ENCODE measurements at places on chromosomes 2 and 18.

GRCh38 chr2:17748745-17749144, 4.9 kb downstream of the SMC6 start:
- no peak for DNase-seq
- no peak overlapping the region for H3K27ac ChIP-seq
- H3K4me3 ChIP-seq, result no peak overlapping the region
- H3K36me3 ChIP-seq, result no peaks in the 10 kb centered on the region
- H3K27me3 ChIP-seq, result no peaks in the 10 kb centered on the region

- H3K27ac ChIP-seq, result no peak overlapping the region
- no peaks in the 10 kb centered on the region for H3K27me3 ChIP-seq
- no peak for DNase-seq
- H3K4me1 ChIP-seq, result no peaks in the 10 kb centered on the region
Measured at GRCh38 chr2:67876176-67876575, 186.6 kb downstream of the C1D start.

GRCh38 chr2:121486191-121486790, 44.4 kb upstream of the RNU4ATAC start:
- H3K36me3 ChIP-seq, result no peaks in the 10 kb centered on the region
- no peaks in the 10 kb centered on the region for H3K27me3 ChIP-seq
- no peak for DNase-seq

DNA sequence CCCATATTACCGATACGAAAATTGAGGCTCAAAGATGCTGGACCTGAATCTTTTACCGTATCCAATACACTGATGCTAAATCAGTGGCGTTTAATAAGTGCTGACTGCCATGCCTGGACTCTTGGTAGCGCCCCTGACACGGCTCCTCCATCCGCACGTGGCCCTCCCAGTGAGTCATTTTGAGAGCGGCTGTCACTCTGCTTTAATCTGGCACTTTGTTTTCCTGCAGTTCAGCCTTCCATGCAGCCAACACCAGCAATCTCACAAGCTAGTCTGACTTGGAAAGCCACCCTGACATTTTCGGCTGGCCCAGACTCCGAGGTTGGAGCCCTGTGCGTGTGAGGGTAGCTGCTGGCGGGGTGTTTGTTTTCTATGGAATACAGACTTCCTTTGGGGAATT, 155.1 kb upstream of the LMAN1 start:
- no peaks in the 10 kb centered on the region for H3K4me1 ChIP-seq
- no peak overlapping the region for H3K4me3 ChIP-seq
- DNase-seq, result peak; percentile 74
- no peaks in the 10 kb centered on the region for H3K36me3 ChIP-seq

DNA sequence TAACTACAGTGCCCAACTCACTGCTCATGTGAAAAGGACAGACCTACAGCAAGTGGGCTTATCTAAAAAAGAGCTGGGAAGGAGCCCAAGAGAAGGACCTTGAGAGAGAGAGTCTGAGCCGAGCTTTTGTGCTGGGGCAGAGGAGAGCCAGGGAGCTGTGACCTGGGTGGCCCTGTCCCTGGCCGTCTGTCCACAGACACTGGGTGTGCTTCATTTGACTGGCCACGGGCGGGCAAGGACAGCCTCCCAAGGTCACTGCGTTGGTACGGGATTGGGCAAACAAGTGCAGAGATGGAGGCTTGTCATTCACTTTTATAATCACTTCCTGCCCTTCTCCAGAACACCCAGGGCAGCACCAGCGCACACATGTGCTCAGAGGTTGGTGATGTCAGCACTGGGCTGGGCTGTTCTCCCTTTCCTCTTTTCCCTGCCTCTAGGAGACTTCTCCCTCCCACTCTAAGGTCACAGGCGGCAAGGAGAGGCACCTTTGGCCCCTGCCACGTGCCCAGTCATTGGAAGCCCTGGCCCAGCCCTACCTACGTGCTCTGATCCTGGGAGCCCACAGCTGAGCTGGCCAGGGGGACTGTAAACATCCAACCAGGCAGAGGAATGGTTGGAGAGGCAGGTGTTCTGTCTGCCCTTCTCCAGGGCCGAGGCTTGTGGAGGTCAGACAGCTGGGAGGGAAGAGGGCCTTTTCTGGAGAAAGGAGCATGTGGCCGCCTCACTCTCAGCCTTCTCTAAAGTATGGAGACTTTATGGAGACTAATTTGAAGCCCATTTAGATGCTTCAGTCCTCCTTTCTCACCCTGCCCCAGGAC, 6.4 kb upstream of the PSD4 start:
- H3K4me3 ChIP-seq, result no peak overlapping the region
- H3K4me1 ChIP-seq, result no peaks in the 10 kb centered on the region
- H3K27ac ChIP-seq, result no peak overlapping the region
- no peaks in the 10 kb centered on the region for H3K36me3 ChIP-seq
- DNase-seq, result no peak
- no peaks in the 10 kb centered on the region for H3K27me3 ChIP-seq

DNA sequence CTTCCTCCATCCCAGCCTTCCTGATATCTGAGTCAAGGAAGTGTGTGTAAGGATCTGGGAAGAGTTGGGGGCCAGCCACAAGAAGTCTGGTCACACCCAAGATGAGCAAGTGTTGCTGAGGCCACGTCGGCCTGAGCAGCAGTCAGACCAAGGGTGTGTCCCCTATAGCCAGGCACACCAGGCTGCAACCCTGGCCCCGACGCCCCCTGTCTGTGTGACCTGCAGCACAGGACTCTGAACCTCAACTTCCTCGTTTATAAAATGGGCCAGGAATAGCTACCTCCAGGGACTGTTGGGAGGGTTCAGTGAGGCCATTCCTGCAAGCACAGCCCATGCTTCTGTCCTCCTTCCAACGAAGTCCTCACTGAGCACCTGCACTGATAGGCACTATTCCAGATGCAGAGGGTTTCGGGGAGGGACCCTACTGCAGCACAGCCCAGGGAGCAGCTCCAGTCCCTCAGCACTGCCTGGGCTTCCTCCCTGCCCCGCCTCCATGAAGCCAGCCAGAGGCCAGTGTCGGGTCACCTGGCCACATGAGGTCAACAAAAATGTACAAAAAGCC, 13.3 kb downstream of the LIMS2 start:
- peak overlapping the region; percentile 92 for H3K27ac ChIP-seq
- no peak overlapping the region for H3K4me3 ChIP-seq
- H3K36me3 ChIP-seq, result no peaks in the 10 kb centered on the region
- H3K27me3 ChIP-seq, result no peaks in the 10 kb centered on the region

GRCh38 chr2:7405861-7406715, 488.9 kb downstream of the RNF144A start:
- no peaks in the 10 kb centered on the region for H3K27me3 ChIP-seq
- H3K36me3 ChIP-seq, result no peaks in the 10 kb centered on the region
- no peak overlapping the region for H3K4me3 ChIP-seq
- H3K27ac ChIP-seq, result no peak overlapping the region
- DNase-seq, result no peak
- H3K4me1 ChIP-seq, result no peaks in the 10 kb centered on the region

GRCh38 chr2:209619782-209620181, 151.8 kb upstream of the UNC80 start:
- no peaks in the 10 kb centered on the region for H3K4me1 ChIP-seq
- H3K36me3 ChIP-seq, result no peaks in the 10 kb centered on the region
- no peak overlapping the region for H3K4me3 ChIP-seq
- no peak overlapping the region for H3K27ac ChIP-seq
- H3K27me3 ChIP-seq, result no peaks in the 10 kb centered on the region

DNA sequence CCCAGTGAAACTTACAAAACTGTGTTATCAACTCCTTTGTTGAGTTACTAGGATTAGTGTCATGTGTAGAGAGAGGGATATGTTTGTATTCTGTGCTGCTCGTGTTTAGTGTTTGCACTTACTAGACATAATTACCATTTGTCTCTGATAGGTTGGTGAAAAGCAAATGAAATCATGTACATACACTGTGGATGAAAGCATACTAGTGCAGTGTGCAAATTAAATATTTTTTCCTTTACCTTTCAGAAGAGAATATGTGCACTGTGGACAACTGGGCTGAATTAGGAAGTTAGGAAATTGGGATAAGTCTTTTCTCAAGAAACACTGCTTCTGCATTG, 1.2 kb downstream of the KIAA1328 start:
- H3K36me3 ChIP-seq, result no peaks in the 10 kb centered on the region
- H3K4me1 ChIP-seq, result no peaks in the 10 kb centered on the region
- H3K4me3 ChIP-seq, result no peak overlapping the region
- DNase-seq, result no peak

- H3K4me1 ChIP-seq, result peaks cover 3% of the 10 kb centered on the region
- no peaks in the 10 kb centered on the region for H3K36me3 ChIP-seq
- H3K4me3 ChIP-seq, result no peak overlapping the region
- no peak overlapping the region for H3K27ac ChIP-seq
Measured at GRCh38 chr2:172374318-172375240, 52.8 kb upstream of the ITGA6 start.

DNA sequence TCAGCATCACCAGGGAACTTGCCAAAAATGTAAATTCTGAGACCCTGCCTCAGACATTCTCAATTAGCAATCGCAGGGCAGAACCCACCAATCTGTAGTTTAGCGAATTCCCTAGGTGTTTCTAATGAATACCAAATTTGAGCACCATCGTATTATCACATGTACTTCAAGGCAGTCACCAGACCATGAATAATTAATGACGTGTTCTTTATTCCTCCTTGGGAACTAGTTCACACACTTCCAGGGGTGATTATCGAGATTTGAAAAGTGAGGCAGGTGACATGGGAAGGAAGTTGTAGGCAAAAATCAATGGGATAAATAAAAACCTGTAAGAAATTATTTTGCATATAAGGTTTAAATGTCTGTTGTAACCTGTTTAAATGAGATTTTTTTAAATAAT, 102.5 kb upstream of the CRIM1 start:
- H3K4me1 ChIP-seq, result no peaks in the 10 kb centered on the region
- H3K27ac ChIP-seq, result no peak overlapping the region
- H3K4me3 ChIP-seq, result no peak overlapping the region
- no peaks in the 10 kb centered on the region for H3K36me3 ChIP-seq
- no peak for DNase-seq

- H3K4me3 ChIP-seq, result no peak overlapping the region
- DNase-seq, result no peak
- H3K4me1 ChIP-seq, result no peaks in the 10 kb centered on the region
Measured at GRCh38 chr2:8892111-8892510, 54.7 kb upstream of the KIDINS220 start.

DNA sequence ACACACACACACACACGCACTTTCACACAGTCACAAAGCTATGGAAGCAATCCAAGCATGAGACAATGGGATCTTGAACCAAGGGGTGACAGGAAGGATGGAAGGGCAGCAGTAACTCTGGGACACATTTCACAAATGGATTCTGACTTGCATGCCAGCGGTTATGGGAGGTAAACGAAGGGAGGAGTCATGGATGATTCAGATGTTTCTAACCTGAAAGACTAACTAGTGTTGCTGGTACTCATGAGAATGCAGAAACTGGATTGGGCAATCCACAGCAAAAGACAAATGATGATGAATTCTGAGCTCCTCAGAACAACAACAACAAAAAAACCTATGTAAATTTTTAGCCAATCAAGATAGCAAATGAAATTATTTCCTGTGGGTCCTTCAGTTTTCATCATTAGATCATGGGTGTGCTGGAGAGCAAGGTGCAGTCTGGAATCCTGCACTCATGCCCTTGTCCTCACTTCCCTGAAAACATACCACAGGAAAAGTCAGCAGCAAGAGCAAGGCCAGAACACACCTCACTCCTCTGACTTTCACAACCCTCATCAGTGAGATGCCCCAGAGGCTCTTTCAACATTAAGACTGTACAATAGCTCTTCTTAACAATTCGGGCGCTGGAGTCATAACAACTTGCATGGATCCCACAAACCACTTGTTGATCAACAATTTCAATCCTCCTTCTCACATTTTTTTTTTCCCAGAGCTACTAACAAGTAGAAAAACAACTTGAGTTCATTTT, 32.6 kb downstream of the ABCA12 start:
- no peaks in the 10 kb centered on the region for H3K36me3 ChIP-seq
- H3K27ac ChIP-seq, result no peak overlapping the region
- no peaks in the 10 kb centered on the region for H3K4me1 ChIP-seq

- H3K4me3 ChIP-seq, result no peak overlapping the region
- H3K36me3 ChIP-seq, result peaks cover 83% of the 10 kb centered on the region
- no peak overlapping the region for H3K27ac ChIP-seq
- H3K4me1 ChIP-seq, result peaks cover 5% of the 10 kb centered on the region
Measured at GRCh38 chr2:24832931-24833701, 39.9 kb downstream of the CENPO start.

DNA sequence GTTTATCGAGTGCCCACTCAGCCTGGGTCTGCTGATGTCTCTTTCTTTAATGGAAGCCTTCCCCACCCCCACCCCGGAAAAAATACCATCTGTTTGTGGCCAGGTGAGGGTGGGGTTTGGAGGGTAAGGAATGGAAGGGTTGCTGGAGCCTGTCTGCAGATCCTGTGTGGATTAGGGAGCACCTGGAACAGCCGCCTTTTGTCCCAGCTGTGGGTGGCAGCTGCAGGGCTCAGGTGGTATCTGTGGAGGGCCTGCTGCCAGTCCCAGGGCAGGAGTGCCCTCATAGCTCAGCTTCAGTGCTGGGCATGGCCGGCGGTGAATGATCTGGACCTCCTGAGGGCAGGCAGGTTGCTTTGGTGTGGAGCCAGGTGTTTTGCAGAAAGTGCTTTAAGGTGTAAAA, 45.3 kb downstream of the IMPA2 start:
- H3K27me3 ChIP-seq, result no peaks in the 10 kb centered on the region
- H3K4me3 ChIP-seq, result no peak overlapping the region
- no peak for DNase-seq
- no peak overlapping the region for H3K27ac ChIP-seq

DNA sequence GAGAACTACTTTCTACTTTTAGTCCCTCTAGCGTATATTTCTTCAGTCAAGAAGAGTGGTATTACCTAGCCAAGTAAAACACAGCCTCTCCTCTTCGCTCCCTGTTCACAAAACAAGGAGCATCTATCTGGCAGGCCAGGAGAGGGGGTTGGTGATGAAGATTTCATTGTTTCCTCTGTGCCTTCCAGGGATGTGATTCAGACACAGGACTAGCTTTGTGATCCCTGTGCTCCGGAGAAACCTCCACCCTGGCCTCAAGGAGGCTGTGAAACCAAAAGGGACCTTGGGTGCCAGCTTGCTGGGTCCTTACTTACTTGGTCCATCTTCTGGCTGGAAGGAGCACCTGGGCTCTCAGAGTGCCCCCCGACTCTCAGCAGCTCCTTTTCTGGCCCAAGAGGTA, 5.7 kb downstream of the RHOB start:
- no peaks in the 10 kb centered on the region for H3K4me1 ChIP-seq
- peak; percentile 49 for DNase-seq
- no peak overlapping the region for H3K4me3 ChIP-seq
- H3K27me3 ChIP-seq, result no peaks in the 10 kb centered on the region
- peak overlapping the region; percentile 98 for H3K27ac ChIP-seq

All from tibial nerve (tissue), 4 donors.